ENCODE measurements at places on chromosomes 7 and 10. TPM values are rescaled to one million over a fixed set of nuclear protein-coding genes. Genes with fewer than 3 reads are reported as not detected.

Gene DRGX
- total RNA-seq: not detected

Gene RNF32
- not detected for total RNA-seq

Gene NEUROG3
- not detected for total RNA-seq

Gene FAM131B
- total RNA-seq: 2.8 TPM

Gene GBX1
- not detected for total RNA-seq

Gene NRF1
- 39.8 TPM for total RNA-seq

Gene SLC29A3
- 4.0 TPM for total RNA-seq

Gene PON1
- not detected for total RNA-seq

Gene ERVW-1
- total RNA-seq: not detected
